ENCODE measurements at places on chromosomes 4 and X. TPM values are rescaled to one million over a fixed set of nuclear protein-coding genes. Genes with fewer than 3 reads are reported as not detected.

- H3K4me1 ChIP-seq, result no peaks in the 10 kb centered on the region
- H3K36me3 ChIP-seq, result no peaks in the 10 kb centered on the region
- no peaks in the 10 kb centered on the region for H3K27me3 ChIP-seq
- no peak for DNase-seq
Measured at GRCh38 chrX:119655125-119655524, 37.8 kb downstream of the SEPTIN6 start.

- H3K36me3 ChIP-seq, result peaks cover 11% of the 10 kb centered on the region
- no peak overlapping the region for H3K4me3 ChIP-seq
- H3K27ac ChIP-seq, result no peak overlapping the region
- no peaks in the 10 kb centered on the region for H3K4me1 ChIP-seq
Measured at GRCh38 chr4:82947498-82947897, 47.0 kb downstream of the THAP9 start.

- H3K27ac ChIP-seq, result peak overlapping the region; percentile 43
- no peaks in the 10 kb centered on the region for H3K36me3 ChIP-seq
- H3K4me1 ChIP-seq, result no peaks in the 10 kb centered on the region
Measured at GRCh38 chrX:24479924-24480323, 14.8 kb downstream of the PDK3 start.

DNA sequence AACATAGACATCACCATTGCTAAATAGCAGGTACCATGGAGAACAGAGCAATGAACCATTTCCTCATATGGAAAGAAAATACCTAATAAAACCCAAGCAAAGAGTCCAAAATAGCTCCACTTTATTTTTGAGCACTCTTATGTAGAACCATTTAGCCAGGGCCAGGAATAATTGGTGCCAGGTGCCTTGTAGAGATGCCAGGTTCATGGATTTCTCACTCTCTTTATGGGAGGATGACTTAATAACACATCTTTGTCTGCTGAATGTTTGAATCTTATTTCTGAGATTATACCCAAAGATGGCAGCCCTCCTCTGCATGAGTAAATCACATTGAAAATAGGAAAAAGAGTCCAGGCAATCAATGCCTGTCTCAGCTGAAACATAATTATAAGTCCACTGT, 212.3 kb upstream of the SFRP2 start:
- no peaks in the 10 kb centered on the region for H3K27me3 ChIP-seq
- H3K27ac ChIP-seq, result no peak overlapping the region
- no peaks in the 10 kb centered on the region for H3K36me3 ChIP-seq
- H3K4me3 ChIP-seq, result no peak overlapping the region
- no peaks in the 10 kb centered on the region for H3K4me1 ChIP-seq

DNA sequence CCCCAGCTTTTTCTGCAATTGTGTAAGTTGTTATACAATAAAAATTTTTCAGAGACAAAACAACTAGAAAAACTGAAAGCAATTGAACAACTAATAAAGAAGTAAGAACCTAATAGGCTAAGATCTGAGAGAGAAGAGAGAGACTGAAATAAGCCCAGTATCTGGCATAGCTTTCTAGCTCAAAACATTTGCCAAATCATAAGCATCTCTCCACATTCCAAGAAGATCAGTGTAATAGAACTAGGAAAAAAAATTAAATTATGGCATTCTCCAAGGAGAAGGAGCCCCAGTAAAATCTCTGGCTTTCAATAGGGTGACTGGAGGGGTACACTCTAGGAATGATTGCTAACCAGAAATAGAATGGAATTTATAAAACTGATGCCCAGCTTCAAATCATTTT, 19.0 kb upstream of the PPP3CA start:
- DNase-seq, result no peak
- no peak overlapping the region for H3K27ac ChIP-seq
- no peaks in the 10 kb centered on the region for H3K27me3 ChIP-seq
- H3K36me3 ChIP-seq, result no peaks in the 10 kb centered on the region

- H3K36me3 ChIP-seq, result no peaks in the 10 kb centered on the region
- H3K27me3 ChIP-seq, result no peaks in the 10 kb centered on the region
- no peak for DNase-seq
- no peak overlapping the region for H3K4me3 ChIP-seq
Measured at GRCh38 chr4:6320663-6321062, 51.0 kb downstream of the WFS1 start.

- H3K4me3 ChIP-seq, result no peak overlapping the region
- H3K27ac ChIP-seq, result no peak overlapping the region
- H3K36me3 ChIP-seq, result no peaks in the 10 kb centered on the region
- H3K4me1 ChIP-seq, result peaks cover 56% of the 10 kb centered on the region
Measured at GRCh38 chr4:77797239-77797638, 21.9 kb downstream of the CNOT6L start.

GRCh38 chr4:45317276-45317675, 590.9 kb upstream of the GNPDA2 start:
- H3K27ac ChIP-seq, result no peak overlapping the region
- H3K4me1 ChIP-seq, result peaks cover 4% of the 10 kb centered on the region
- no peaks in the 10 kb centered on the region for H3K36me3 ChIP-seq
- DNase-seq, result no peak
- H3K27me3 ChIP-seq, result no peaks in the 10 kb centered on the region
- no peak overlapping the region for H3K4me3 ChIP-seq

- no peaks in the 10 kb centered on the region for H3K36me3 ChIP-seq
- H3K4me3 ChIP-seq, result no peak overlapping the region
- H3K27ac ChIP-seq, result no peak overlapping the region
- H3K4me1 ChIP-seq, result no peaks in the 10 kb centered on the region
- DNase-seq, result peak; percentile 38
Measured at GRCh38 chrX:9647431-9647830, 118.2 kb downstream of the GPR143 start.

DNA sequence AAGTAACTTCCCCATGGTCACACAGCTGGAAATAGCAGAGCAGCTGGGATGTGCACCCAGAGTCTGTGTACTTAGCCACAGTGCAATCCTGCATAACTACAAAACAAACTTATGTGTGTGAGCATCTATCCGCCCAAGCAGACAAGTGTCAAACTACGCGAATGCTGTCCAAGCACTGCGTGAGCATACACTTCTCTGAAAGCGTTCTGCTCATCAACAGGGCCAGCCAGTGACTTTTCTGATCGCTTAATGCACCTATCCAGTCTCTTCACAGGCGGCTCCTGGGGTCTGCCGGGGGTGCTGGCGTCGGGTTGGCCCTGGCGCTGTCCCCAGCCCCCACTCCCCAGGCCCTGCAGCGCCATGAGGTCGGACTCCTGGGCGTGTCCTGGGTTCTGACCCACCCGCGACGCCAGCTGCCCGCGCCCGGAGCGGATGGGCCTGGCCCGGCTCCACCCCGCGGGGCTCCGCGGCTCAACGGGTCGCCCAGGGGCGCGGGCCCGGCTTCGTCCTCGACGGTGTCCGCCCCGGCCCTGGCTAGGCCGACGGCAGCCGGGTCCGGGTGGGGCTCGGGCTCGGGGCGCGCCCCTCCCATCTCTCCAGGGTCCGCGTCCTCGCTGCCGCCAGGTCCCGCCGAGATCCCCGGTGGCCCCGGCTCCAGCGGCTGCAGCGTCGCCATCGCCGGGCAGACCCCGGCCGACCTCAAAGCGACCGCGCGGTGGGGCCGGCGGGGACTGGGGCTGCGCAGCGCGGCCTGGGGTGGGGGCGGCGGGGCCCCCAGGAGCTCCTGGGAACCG, 1.3 kb upstream of the ZNF141 start:
- H3K27me3 ChIP-seq, result no peaks in the 10 kb centered on the region
- peak; percentile 71 for DNase-seq
- H3K27ac ChIP-seq, result peak overlapping the region; percentile 92
- peak overlapping the region; percentile 78 for H3K4me3 ChIP-seq
- H3K4me1 ChIP-seq, result peaks cover 16% of the 10 kb centered on the region

DNA sequence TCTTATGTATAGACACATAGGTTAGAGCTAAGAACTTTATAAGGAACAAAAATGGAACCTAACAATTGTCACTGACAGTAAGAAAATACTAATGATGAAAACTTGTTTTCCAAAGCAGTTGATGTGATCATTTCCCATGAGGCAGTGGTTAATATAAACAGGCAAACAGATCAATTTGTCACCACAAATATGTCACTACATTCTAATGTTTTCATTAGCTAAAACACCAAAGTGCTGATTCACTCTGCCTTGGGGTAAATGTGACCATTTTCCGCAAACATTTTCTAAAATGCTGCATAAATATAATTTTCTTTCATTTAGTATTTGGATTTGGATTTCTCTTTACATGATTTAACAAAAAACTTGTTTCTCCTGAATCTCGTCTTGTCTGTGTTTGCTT, 408.9 kb upstream of the CTSO start:
- no peak overlapping the region for H3K4me3 ChIP-seq
- no peaks in the 10 kb centered on the region for H3K4me1 ChIP-seq
- no peak overlapping the region for H3K27ac ChIP-seq
- no peaks in the 10 kb centered on the region for H3K27me3 ChIP-seq

- H3K36me3 ChIP-seq, result no peaks in the 10 kb centered on the region
- no peak overlapping the region for H3K4me3 ChIP-seq
Measured at GRCh38 chr4:78734441-78735162, 41.5 kb upstream of the BMP2K start.

ARHGEF6 gene
- 15.1 TPM for total RNA-seq

FAM47E gene
- not detected for total RNA-seq

All from stomach (tissue), 19 donors.